Hematopoietic multipotent progenitor cell (in vitro differentiated cells): ENCODE measurements at places on chromosomes 1 and 21.

DNA sequence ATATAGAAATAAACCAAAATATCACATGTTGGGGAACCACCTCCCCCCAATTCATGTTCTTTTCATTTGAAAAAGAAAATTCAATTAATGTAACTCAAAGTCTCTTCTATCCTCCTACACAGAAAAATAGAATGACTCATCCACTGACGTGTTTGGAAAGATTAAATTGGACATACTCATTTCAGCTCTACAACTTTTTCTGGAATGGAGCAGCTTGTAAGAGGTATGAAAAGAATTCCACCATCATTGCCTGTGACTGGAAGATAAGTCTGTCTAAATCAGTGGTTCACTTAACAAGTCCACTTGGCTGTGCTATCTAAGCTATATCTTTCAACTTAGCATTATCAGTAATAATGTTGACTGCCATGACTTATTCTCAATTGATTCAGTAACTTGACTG, 702.3 kb downstream of the BRINP3 start:
- DNase-seq, result no peak

GRCh38 chr1:204502241-204502640, 7.6 kb upstream of the PIK3C2B start:
- no peak for DNase-seq

GRCh38 chr1:229164836-229165735, 105.8 kb upstream of the RAB4A start:
- DNase-seq, result no peak

GRCh38 chr1:158564608-158565007, 5.8 kb downstream of the OR6P1 start:
- no peak for DNase-seq

- DNase-seq, result no peak
Observed at GRCh38 chr1:208714323-208714722, 470.1 kb upstream of the PLXNA2 start.

DNA sequence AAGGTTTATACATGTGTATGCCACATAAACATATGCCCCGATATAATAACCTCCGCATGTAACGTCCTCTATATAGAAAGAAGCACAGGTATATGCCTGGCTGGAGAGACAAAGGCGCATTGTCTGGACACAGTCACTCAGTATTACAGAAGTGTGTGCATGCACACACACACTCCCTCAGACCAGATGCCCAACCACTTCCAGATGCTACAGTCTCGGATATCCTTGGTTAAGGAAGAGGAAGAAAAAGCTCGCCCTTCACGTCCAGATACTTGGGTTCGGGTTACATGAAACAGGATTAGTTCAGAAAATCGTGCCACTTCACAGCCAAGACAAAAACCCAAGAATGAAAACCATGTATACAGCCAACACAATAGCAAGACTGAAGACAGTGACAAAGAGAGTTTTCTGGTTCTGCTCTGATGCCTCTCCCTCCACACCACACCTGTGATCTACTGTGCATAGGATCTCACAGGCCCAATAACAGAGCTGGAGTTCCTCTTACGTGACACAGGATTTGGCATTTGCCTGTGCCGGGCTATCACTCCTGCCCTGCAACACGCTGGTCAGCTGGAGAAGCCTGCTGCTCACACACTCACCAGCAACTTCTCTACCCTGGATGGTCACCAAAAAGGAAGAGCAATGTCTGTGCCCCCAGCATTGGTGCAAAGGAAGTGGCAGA, 75.0 kb downstream of the SSBP3 start:
- no peak for DNase-seq

DNA sequence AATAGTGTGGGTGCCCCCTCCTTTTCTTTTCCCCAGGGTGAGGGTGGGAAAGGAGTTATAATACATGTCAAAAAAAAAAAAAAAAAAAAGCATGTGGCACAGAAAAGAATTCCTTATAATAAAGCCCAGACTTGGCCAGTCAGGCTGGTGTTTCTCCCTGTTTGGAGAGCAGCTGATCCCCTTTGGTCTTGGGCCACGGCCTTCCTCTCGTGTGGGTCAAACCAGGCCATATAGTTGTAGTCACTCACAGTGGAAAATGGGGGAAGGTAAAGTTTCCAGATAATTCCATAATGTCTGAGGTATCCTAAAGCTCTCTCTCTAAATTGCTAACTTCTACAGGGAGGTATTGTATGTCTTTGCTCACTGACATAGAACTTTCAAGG, 22.0 kb downstream of the CLIC6 start:
- no peak for DNase-seq

DNA sequence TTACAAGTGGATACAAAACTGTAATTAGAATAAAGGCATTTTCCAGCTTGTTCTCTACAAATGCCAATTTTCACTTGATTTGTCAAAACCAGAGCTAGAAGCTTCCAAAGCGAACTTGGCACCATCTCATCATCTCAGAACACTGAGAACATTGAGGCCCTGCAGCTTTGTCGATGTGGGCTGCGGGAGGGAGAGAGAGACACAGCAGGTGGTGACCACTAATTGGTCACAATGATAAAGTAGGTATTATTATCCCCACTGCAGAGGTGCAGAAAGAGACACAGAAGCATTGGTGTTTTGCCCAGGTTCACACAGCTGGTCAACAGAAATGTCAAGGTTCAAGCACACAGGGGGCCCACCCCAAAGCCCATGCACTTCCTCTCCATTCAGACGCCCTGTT, 72.2 kb upstream of the KRTAP19-8 start:
- no peak for DNase-seq

GRCh38 chr1:222914861-222915632, 100.2 kb downstream of the DISP1 start:
- DNase-seq, result no peak

- DNase-seq, result no peak
Observed at GRCh38 chr1:24228311-24228710, 41.2 kb upstream of the IFNLR1 start.

GRCh38 chr1:167409183-167409582, 109.1 kb downstream of the CD247 start:
- DNase-seq, result no peak

- DNase-seq, result no peak
Observed at GRCh38 chr1:228353601-228354371, 52.8 kb downstream of the TRIM11 start.

DNA sequence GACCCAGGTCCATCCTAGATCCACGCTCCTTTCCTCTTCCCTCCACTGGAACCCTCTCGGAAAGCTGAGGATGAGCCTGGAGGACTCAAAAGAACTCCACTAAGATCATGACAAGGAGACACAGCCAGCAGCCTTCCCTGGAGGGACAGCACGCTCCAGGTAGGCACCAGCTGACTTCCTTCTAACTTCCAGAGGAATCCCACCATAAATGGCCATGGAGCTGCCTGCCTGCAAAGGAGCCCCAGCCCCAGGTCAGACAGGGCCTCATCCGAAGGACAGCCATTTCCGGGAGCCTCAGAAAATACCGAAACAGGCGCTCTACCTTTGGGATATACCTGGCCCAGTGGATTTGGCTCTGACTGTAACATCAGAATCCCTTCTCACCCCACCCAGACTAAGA, 4.1 kb downstream of the SH3BP5L start:
- no peak for DNase-seq

DNA sequence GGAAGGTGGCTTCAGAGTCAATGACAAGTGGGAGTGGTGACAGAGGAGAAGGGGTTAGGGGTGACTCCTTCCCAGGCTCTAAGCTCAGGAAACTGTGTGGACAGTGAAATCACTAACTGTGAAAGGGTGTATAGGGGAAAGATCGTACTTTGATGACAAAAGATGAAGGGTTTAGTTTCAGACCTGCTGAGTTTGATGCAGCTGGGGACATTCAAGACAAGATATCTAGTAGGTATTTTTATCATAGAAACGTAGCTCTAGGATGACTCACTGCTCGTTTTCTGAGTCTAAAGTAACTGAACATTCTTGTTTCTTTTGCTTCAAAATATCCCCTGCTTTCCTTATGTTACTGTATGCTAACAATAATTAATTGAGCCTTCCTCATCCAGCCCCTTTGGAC, 149.0 kb downstream of the PCP4 start:
- DNase-seq, result no peak

GRCh38 chr21:41507521-41508414, at the start of gene TMPRSS2:
Gene TMPRSS2, minus strand, starts transcription at chr21:41508158. Its CDS starts 10,025 bp downstream, at chr21:41498133.
- no peak for DNase-seq

DNA sequence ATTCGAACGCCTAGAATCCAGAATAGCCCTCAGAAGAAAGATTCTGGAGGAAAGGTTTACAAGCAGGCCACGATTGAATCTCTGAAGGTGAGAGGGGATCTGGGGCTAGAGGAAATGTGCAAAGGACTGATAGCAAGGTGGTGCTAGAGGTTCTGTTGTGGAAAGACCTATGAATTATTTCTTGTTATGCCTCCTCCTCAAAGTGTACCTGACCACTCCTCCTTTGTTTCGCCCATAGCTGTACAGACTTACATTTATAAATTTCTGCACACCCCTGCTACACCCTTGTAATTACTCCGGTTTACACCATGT, 986 bp downstream of the TCEANC2 start:
- no peak for DNase-seq

- no peak for DNase-seq
Observed at GRCh38 chr1:208748387-208749165, 504.4 kb upstream of the PLXNA2 start.

DNA sequence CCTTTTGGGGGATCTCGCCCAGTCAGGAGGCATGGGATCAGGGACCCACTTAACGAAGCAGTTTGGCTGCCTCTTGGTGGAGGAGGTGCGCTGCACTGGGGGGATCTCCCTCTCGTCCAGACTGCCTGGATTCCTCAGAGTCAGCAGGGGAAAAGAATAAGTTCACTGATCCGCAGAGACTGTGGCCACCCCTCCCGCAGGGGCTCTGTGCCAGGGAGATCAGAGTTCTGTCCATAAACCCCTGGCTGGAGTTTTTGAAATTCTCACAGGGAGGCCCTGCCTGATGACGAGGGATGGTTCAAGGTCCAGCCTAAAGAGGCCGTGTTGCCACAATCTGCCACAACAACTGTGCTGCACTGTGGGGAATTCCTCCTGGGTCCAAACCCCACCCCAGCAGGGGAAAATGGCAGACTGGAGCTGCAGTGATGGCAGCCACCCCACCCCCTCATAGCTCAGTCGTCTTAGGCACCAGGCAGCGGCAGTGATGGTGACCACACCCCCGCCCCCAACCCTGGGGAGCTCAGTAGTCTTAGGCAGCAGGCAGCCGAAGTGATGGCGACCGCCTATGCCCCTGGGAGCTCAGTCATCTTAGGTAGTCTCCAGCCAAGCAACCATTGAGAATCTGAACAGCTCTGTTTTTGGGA, 273.8 kb upstream of the USP25 start:
- DNase-seq, result no peak

GRCh38 chr1:210025870-210026269, 87.9 kb downstream of the SYT14 start:
- DNase-seq, result no peak

DNA sequence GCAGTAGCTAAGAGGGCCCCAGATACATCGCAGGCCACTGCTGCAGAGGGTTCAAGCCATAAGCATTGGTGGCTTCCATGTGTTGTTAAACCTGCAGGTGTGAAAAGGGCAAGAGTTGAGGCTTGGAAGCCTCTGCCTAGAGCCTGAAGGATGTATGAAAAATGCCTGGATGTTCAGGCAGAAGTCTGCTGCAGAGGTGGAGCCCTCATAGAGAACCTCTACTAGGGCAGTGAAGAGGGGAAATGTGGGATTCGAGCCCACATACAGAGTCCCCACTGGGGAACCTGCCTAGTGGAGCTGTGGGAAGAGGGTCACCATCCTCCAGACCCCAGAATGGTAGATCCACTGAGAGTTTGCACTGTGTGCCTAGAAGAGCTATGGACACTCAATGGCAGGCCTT, 30.6 kb upstream of the ADGRL4 start:
- DNase-seq, result no peak
